Activated CD8-positive, alpha-beta memory T cell treated with anti-CD3 and anti-CD28 coated beads for 1 hour (primary cell): ENCODE measurements at places on chromosomes 7 and 10.

DNA sequence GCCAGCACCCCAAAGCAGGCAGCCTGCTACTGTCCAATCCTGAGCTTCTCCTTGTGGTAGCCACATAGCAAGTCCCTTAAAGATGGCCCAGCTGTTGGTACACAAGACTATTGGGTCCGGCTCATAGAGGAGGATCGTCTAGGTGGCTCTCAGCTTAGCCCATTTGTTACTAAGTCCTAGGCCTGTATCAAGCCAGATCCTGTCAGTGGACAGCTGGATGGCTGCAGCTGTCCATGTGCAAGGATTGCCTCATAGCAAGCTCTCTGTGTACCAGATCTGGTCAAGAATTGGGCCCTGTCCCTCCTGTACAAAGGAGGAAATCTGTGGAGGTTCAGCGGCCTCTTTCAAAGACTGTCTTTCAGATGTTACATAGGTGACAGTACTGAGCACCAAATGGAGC is 12.2 kb upstream of the TMEM168 start:
- no peak for DNase-seq

GRCh38 chr7:41116817-41117216 is 586.1 kb downstream of the INHBA start:
- DNase-seq: no peak

GRCh38 chr7:43540471-43540870 is 42.4 kb upstream of the STK17A start:
- DNase-seq: no peak

- no peak for DNase-seq
Observed at GRCh38 chr7:1340461-1341360, 108.0 kb downstream of the UNCX start.

DNA sequence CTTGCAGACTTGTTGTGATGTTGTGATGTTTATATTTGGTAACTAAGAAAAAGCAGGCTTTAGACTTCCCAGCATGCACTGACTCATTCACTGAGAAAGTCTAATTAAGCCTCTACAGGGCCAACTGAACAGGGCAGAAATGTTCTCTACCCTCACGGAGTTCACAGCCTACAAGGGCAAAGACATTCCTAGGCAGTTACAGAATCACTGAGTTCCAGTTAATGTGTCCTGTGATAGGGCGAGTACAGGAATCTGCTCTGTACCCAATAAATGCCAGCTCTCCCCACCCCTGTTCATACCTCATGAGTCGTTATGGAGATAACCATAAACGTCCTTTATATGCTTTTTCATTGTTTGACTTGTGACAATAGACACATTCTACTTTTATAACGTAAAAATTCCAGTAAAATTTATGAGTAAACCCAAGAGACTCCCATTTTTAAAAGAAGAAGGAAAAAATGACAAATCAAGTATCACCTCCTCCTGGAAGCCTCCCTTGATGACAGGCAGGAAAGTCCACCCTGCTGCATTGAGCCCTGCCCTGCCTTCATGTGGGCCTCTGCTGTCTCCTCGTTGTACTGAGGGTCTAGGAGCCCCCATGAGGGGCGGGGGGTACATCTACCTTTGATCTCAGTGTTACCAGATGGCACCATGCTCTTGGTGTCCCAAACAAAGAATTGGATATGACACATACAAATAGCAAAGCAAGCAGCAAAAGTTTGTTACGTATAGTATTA is 14.3 kb downstream of the MUC12 start:
- DNase-seq: no peak

DNA sequence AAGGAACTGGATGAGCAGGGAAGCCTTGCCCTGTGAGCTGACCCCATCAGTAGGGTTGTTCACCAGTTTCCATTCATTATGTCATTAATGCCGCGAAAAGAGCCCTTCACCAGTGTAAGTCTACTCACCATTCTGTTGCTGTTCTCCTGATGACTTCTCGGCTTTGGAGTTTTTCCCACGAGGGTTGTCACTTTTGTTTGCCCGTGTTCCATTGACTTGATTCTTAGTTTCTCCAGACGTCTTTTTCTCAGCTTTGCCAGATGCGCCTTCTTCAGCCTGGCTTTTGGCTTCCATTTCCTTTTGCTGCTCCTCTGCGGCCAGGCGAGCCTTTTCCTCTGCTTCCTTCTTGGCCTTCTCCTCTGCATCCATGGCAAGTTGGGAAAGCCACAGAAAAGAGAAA is 128.8 kb downstream of the PPP1R17 start:
- DNase-seq: no peak

GRCh38 chr10:111916011-111916410 is 267.6 kb downstream of the GPAM start:
- DNase-seq: no peak

DNA sequence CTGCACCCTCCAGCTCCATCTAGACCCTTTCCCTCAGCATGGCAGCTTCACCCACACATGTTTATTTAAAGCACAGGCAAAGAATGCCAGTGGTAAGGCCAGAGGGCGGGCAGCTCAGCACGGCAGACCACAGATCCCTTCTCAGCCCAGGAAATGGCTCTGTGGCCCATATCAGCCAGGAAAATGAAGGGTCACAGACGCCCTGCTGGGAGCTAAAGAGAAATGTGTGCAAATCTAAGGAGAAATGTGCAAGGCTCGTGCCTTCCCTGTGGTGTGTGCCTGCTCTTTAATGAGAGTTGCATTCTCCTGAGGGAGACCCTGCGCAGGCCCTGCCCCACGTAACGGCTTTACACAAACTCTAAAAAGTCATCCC is 23.0 kb downstream of the PTPRN2 start:
- DNase-seq: no peak

- no peak for DNase-seq
Observed at GRCh38 chr10:17220652-17221100, 7.4 kb upstream of the VIM start.

DNA sequence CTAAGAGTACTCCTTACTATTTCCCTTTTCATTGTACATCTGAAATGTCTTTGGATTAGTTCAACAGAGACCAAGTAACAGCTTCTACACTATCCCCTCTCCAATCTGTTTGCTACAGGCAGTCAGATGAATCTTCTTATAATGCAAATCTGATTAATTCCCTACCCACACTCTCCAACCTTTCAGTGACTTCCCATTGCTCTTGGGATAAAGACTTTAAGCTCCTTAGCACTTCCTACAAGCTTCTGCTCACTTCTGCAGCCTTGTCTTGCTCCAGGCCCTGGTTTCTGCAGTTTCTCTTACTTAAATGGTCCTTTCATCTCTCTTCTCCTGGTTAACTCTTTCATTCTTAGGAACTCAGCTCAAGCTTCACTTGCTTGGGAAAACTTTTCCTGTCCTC is 65.2 kb upstream of the FEZF1 start:
- DNase-seq: no peak

DNA sequence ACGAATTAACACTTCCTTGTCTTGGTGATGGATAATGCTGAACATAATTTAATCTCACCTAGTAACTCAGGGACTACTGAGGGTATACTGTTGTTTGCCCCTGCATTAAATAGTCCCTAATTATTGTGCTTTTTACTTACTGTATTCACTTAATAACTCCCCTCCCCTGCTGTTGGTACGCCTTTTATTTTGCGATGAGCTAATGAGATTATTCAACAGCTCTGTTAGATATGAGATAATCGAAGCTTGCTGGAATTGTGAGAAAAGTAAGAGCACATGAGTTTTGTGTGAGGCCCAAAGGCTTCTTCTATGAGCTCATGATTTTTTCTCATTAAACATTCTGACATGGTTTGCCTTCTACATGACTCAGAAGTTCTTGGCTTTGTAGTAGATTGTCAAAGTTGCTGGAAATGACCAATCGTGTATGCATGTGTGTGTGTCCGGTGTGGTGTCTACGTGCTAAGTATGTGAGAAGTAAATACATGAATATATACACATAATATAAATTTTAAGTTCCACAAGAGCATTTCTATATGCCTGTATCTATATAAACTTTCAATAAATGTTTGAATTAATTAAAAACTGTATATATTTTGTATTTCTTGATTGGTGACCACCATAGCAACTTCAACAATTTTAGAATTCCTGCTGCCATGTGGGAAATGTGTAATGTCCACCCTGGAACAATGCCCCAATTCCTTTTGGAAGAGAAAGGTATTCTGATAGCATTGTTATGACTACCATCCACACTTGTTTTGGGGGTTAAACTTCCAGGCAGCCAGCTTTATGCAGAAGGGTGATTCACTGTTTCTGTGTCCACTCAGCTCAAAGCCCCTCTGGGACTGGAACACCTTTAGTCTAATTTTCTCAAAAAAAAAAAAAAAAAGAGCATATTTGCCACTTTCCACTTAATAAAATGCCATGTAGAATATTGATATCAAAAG is 106.2 kb downstream of the SAMD9 start:
- no peak for DNase-seq

GRCh38 chr7:134767520-134768168 is 11.8 kb upstream of the CALD1 start:
- no peak for DNase-seq

DNA sequence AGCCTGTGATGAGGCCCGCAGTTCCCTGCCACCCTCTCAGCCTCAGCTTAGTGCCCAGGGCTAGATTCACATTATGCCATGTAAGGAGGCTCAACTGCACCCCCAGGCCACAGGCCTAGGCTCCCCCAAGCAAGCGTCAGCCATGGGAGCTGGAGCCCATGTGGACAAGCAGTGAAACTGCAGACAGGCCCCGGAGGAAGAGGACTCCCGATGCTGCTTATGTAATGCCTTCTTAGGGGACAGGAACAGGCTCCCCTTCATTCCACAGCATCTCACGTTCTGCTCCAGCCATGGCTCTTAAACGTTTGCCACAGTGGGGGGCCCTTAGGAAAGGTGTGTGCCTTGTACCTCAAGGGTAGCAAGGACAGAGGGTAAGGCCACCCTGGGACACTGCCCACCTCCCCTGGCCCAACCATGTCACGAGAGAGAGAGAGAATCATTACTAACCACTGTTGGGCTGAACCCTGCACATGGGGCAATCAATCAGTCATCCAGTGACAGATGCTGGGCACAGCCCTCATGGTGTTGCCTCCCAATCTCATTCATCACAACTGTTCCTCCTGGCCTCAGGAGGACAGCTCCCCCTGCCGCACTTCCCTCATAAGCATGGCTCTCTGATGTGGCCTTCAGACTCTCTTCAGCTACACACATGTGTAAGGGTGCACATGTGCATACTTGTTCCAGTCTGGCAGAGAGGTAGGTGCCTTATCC is 263.0 kb downstream of the GRID1 start:
- no peak for DNase-seq

GRCh38 chr10:94000638-94001415 is 7.1 kb downstream of the PLCE1 start:
- no peak for DNase-seq

GRCh38 chr7:2010551-2011265 is 222.0 kb downstream of the MAD1L1 start:
- no peak for DNase-seq

GRCh38 chr7:155815332-155816191 is 3.3 kb upstream of the SHH start:
- no peak for DNase-seq

GRCh38 chr7:16926283-16926682 is 44.5 kb upstream of the AGR3 start:
- DNase-seq: no peak

DNA sequence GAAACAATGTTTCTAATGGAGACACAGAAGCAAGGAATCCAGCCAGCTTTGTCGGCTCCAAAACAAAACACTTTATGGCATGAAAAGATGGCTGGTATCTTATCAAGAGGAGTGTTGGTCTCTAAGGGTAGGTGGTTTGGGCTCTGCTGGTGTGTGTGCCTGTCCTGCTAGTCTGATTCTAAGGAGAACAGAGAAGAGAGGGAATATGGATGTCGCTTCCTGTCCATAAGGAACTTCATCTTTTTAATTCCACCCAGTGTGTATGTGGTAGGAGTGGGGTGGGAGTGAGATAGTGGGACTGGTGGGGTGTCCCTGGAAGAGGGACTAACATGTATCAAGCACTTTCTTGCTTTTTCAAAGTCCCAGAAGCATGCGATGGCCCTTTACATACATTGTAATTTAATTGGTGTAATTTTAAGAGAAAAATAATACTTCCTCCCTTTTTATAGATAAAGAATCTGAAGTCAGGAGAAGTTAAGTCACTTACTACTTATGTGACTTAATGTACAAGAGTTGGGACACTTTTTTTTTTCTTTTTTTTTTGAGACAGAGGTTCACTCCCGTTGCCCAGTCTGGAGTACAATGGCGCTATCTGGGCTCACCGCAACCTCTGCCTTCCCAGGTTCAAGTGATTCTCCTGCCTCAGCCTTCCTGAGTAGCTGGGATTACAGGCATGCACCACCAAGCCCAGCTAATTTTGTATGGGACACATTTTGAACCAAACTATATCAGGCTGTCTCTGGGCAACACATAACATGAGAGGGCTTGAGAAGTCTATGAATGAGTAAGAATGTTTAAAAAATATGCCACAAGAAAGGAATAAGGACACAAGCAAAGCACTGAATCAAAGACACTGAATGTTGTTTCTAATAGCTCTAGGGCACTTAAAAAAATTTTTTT is 18.8 kb downstream of the NT5C3A start:
- DNase-seq: no peak

GRCh38 chr7:18361756-18362155 is 133.8 kb upstream of the HDAC9 start:
- DNase-seq: no peak

GRCh38 chr10:53808677-53809372 is 992.2 kb downstream of the PCDH15 start:
- no peak for DNase-seq

- no peak for DNase-seq
Observed at GRCh38 chr10:92972066-92972870, 88.3 kb upstream of the CYP26C1 start.

DNA sequence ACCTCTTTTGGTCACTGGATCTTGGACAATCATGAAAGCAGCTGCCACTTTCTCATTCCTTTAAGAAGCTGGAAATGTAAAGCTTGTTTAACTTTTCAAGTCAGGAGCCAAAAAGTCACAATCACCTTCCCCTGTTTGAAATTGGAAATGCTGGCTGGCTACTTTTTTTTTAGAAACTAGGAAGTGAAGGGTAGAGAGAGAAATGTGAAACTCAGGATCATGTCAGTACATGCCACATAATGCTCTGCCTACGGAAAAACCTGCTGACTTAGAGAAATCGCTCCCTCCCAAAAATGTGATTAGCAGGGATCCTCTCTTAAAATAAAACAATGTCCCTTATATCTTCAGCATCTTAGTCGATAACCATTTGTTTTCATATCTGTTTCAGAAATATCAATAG is 188.4 kb upstream of the C7orf33 start:
- DNase-seq: no peak

DNA sequence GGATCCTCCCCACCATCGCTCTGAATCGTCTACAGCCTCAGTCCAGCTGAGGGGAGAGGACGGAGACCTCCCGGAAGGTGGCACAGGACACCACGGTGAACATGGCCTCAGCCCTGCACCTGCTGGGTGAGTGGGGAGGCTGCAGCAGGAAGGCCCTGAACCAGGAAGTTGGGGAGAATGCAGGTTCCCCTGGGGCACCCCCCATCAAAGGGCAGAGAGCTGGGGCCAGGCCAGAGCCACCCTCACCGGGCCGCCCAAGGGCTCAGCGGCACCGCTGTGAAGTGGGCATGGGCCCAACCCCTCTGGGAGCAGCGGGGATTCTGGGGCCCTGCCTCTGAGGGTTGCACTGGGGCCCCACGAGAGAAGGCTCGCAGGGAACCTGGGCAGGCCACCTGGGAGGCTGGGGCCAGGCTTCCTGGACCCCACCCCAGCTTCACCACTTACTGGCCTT is 98.7 kb downstream of the MICALL2 start:
- no peak for DNase-seq

- peak; percentile 29 for DNase-seq
Observed at GRCh38 chr7:130071701-130072622, 1.6 kb downstream of the KLHDC10 start.
